SIG-M5 (cell line): ENCODE measurements at places on chromosomes 2 and 18.

- no peak for DNase-seq
These were observed 83.4 kb downstream of the DOCK10 start for GRCh38 chr2:224958873-224959272.

GRCh38 chr2:175366815-175367214, 185.3 kb upstream of the ATP5MC3 start:
- peak; percentile 44 for DNase-seq

DNA sequence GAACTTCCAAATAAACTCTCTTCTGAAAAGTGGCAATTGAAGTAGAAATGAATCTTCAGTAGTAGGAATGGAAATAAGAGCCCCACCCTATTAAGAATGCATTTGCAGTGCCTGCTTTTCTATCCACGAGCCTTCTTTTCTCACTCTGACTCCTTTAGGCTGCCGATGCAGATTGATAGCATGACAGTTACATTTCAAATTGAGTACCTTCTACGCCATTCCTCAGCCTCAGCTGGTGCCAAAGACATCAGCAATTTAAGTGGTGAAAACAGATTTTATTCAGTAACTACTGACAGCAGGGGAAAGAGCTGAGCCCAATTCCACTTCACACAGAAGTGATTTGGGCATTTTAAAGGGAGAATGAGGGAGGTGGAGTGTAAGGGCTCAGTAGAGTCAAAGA, 85.5 kb downstream of the PTH2R start:
- no peak for DNase-seq

DNA sequence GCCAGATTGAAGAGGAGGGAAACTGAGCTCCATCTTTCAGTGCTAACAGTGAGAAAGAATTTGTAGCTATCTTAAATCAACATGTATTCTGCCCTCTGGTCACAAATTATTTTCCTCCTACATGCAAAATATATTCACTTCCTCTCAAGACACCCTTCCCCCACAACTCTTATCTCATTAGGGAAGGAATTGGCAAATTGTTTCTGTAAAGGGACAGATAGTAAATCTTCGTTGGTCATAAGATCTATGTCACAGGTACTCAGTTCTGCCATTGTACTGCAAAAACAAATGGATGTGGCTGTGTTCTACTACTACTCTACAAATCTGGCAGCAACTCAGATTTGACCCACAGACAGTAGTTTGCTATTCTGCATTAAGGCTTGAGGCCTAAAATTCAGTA, 53.0 kb upstream of the CYP20A1 start:
- DNase-seq: no peak
